ENCODE measurements at places on chromosomes 13 and 19.

GRCh38 chr19:56223481-56223880, 21.4 kb downstream of the ZSCAN5C start:
- DNase-seq = no peak

DNA sequence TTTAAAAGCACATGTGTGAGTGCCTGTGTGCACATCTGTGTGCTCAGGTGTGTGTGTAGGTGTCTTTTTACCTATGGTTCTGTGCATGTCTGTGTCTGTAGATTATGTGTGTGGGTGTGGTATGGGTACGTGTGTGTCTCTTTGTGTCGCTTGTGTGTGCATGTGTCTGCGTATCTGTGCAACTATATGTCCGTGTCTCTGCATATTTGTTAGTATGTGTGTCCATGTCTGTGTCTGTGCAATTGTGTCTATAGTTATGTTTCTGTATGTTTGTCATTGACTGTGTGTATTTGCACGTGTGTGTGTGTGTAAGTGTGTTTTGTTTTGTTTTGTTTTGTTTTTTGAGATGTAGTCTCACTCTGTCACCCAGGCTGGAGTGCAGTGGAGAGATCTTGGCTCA, 7.3 kb upstream of the KCTD15 start:
- DNase-seq = no peak

- DNase-seq = peak; percentile 35
Observed at GRCh38 chr13:23956106-23956505, 58.8 kb upstream of the C1QTNF9B start.

DNA sequence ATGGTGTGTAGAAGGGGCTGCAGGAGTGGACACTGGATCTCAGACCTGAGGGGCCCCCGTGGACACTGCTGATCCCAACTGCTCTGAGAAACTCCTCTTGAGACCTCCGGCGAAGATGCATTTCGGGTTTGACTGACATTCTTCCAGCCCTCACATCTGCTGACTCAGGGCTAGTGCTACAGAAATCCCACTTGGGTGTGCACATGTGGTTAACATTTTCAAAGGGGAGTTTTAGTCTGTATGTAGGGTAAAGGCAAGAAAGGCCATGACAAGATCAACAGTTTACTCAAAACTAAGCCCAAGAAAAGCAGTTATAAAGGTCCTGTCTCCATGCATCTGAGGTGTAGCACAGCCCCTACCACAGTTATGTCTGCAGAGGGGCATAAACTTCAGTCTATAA, 31.2 kb downstream of the DLEU7 start:
- DNase-seq = peak; percentile 24

- no peak for DNase-seq
Observed at GRCh38 chr13:65857942-65858565, 1372.1 kb downstream of the PCDH9 start.

GRCh38 chr19:15866636-15867035, 31.2 kb downstream of the CYP4F2 start:
- no peak for DNase-seq

DNA sequence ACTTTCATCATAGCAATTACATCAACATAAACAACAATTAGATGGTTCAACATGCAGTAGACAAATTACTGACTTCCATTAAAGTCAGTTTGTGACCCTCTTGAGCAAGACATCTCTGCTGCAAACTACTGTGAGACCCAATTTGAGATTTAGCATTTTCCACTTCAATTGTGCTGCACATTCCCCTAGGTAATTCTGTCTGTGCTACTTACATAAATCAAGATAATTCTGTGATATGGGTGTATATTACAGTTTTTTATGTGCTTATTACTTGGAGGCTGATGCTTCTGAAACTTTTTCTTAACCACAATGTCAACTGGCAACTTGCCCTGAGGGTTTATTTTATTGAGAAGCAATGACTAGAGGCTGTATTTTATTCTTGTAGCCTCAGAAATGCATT, 1714.4 kb downstream of the OLFM4 start:
- no peak for DNase-seq

- peak; percentile 11 for DNase-seq
Observed at GRCh38 chr19:34507414-34508067, 26.0 kb downstream of the WTIP start.

GRCh38 chr19:41753936-41754529, 1.3 kb upstream of the CEACAM6 start:
- DNase-seq = peak; percentile 12

- DNase-seq = peak; percentile 42
Observed at GRCh38 chr19:1425102-1425837, 12.9 kb upstream of the RPS15 start.

GRCh38 chr13:26590379-26590778, 32.9 kb downstream of the WASF3 start:
- no peak for DNase-seq

GRCh38 chr13:46320821-46321220, 66.2 kb downstream of the RUBCNL start:
- DNase-seq = no peak

GRCh38 chr13:72165276-72165675, 298.3 kb upstream of the DACH1 start:
- DNase-seq = no peak

GRCh38 chr19:33821871-33822270, 25.2 kb downstream of the KCTD15 start:
- no peak for DNase-seq

GRCh38 chr19:15331419-15332310, 674 bp downstream of the BRD4 start:
- peak; percentile 37 for DNase-seq

DNA sequence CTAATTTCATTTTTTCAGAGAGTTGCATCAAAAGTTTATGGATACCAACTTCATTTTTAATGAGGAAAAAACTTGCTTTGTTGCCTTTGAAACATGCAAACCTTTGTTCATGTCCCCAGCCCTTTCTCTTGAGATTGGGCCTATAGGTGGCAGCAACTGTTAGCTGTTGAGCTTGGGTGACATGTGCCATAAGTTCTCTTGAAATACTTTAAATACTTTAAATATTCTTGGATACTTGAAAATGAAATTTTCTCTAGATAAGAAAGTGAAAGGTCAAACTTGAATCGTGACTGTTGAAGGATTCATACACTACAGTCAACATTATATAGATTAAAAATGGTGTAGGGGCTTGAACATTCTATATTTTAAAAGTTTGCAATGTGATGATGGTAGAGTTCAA, 294.9 kb downstream of the NDFIP2 start:
- DNase-seq = peak; percentile 79

DNA sequence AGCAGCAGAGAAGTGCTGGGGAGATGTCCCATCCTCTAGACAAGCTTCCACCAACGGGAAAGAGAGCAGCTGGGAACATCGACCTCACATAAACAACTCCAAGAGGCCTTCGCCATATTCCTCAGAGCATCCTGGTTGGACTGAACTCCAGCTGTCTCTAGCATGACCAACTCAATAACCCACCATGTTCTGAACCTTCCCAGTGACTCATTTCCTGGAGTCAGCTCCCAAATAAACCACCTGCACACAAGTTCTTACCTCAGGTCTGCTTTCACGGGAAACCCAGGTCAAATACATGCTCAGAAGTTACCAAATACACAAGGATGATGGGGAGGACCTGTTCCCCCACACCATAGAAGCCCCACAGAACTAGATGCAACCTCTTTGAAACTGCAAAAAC, 878.5 kb downstream of the UQCRFS1 start:
- DNase-seq = no peak

- DNase-seq = no peak
Observed at GRCh38 chr19:35351411-35352176, 3.9 kb downstream of the FFAR1 start.

DNA sequence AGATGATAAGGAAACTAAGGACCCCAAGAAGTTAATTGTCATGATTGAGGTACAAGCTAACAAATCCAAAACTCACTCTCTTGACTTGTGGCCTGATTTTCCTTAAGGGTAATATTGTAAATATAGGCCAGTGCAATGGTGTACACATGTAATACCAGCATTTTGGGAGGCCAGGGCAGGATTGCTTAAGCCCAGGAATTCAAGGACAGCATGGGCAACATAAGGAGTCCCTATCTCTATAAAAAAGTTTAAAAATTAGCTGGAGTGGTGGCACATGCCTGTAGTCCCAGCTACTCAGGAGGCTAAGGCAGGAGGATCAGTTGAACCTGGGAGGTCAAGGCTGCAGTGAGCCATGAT, 28.7 kb upstream of the GARRE1 start:
- DNase-seq = no peak

DNA sequence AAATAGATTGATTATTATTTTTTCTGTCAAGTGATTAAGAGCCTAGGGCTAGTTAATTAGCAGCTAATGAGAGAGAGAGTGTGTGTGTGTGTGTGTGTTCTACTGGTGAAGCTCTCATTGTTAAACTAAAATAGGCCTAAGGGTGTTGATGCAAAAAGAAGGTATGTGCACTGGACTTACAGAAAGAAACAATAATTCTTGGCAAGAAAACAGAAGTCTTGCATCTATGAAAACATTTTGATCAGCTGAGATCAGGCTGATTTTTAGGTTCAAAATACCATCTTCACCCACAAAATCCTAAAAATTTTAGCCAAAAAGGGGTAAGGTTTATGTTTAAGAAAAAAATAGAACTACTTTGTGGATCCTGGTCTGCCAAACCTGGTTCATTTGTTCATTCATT, 106.5 kb downstream of the POSTN start:
- DNase-seq = peak; percentile 58

DNA sequence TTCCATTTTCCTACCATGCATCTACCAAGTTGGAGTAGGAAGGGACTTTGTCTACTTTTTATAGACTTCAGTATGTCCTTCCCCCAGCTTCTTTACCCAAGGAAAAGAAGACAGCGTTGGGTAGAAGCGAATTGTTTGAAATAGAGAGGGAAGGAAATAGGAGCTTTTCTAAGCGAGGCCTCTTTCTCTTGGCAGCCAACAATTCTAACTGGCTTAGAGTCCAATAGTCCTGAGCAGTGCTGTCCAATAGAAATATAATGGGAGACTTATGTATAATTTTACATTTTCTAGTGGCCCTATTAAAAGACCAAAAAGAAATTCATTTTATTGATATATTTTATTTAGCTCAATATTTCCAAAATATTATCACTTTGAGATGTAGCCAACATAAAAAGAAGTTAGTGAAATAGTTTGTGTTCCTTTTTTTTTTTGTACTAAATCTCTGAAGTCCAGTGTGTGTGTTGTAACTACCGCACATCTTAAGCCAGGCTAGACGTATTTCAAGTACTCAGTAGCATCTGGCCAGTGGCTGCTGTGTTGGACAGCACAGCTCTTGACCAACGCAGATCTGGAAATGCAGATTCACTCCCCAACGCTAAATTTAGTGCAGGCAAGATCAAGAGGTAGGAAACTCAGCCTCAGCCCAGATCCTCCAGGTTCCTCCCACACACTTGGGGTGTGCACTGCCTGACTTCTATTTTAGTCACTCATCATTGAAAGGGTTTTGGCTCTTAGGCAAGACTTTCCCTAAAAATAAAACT, 179.2 kb downstream of the SHISA2 start:
- no peak for DNase-seq

DNA sequence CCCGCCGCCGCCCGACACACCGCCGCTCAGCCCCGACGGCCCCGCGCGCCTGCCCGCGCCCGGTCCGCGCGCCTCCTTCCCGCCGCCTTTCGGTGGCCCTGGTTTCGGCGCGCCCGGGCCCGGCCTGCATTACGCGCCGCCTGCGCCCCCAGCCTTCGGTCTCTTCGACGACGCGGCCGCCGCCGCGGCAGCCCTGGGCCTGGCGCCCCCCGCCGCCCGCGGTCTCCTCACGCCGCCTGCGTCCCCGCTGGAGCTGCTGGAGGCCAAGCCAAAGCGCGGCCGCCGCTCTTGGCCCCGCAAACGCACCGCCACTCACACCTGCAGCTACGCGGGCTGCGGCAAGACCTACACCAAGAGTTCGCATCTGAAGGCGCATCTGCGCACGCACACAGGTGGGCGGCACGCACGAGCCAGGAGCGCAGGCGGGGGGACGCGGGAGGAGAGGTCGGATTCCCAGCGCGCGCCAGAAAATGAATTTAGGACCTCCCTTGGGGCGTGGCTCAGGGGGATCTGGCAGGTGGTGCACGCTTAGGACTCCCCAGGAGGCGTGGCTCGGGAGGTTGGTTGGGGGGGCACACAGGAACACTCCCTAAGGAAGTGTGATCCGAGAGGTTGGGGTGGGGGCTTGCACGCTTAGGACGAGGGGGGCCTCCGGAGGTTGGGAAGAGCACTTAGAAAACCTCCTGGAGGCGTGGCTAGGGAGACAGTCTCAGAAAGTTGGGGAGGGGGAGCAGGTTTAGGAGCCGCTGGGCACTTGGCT, 1.2 kb downstream of the KLF2 start:
- peak; percentile 27 for DNase-seq

GRCh38 chr19:33823341-33823740, 26.7 kb downstream of the KCTD15 start:
- DNase-seq = no peak

GRCh38 chr19:29467824-29468401, 57.9 kb upstream of the VSTM2B start:
- DNase-seq = no peak

DNA sequence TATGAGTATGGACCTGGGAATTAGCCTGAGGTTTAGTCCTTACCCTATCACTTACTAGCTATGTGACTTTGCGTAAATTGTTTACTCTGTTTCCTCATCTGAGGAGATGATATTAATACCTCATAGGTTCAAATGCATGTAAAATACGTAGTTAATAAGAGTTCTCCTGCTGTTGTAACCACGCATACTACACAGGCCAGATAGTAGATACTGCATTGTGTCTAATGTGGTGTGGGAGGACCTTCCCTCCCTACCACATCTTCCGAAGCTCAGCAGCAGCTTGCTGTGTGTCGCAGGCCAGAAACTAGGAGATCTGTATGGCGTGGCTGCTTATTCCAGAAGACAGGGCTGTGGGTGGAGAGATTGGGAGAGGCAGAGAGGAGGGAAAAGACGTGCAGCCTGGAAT, 23.0 kb downstream of the GTF2F2 start:
- DNase-seq = no peak

DNA sequence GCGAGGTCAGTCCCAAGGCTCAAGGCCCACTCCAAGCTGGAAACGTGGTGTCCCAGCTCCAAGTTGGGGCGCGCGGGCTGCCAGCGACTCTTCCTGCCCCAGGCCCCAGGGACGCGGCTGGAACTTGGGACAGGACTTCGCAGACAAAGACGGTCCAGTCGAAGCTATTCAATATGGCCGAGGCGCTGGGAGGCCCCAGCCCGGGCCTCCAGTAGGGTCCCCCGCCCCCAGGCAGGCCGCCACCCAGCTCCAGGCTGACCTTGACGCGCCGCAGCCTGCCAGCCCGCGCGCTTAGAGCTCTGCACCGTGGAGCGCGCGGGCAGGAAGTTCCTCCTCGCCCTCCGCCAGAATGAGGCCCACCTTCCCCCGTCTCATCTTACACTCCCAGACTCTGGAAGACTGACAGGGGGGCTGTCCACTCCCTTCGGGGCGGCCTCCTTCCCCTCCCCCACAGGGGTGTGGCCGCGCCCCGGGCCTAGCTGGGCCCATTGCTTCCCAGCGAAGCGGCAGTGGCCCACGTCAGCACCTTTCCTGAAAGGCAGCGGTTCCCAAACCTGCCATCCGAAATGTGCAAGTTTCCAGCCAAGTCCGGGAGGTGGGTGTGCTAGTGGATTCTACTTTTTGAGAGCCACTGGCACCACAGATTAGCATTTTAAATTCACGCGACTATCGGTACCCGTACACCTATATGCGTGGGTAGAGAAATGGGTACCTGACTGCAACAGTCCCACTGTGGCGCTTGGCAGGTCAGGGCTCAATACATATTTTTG, at the start of gene CCDC8:
Gene CCDC8 (minus strand): TSS at position 303 of the 770 bp plus-strand sequence. CDS start 754 bp downstream, outside the sequence.
- DNase-seq = peak; percentile 99

Data from fibroblast of skin of right quadriceps (primary cell).